ENCODE measurements at places on chromosomes 4 and X.

- DNase-seq: no peak
Observed at GRCh38 chrX:15856222-15856587, 1.6 kb upstream of the AP1S2 start.

GRCh38 chr4:150152766-150153165 lies 74.5 kb downstream of the DCLK2 start:
- DNase-seq: no peak

- no peak for DNase-seq
Observed at GRCh38 chrX:10831716-10832502, 211.5 kb upstream of the MID1 start.

DNA sequence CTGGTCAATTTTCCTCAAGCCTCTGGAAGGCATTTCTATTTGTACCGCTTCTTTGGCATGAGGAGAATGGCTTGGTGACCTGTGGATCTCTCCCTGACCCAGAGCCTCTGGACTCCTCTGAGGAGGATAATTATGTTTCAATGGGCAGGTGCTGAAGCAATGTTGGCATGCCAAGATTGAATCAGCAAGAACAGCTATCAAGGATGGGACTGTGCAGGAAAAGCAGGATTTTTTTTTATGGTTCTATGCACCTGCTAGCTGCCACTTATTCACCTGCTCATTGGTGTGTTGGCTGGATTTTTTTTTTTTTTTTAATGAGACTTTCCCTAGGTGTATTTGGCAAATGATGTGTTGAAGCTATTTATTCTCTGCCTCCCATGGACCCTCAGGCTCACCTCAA lies 821.2 kb downstream of the RPA4 start:
- no peak for DNase-seq

DNA sequence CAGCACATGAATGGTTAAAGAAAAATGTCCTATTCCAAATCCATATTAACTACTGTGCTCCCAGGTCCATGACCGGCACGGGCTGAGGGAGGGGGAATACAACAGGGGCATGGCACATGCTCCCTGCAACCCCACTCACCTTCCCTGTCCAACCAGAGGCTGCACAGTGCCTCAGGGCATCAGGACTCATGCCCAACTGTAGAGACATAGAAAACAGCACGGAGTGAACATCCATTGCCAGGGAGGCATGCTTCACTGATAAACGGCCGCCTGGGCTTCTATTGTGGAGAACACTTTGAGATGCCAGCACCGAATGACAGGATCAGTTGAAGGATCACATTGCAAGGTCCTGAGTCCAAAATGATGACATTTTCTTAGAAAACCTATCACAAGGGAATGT lies 140.6 kb downstream of the STK32B start:
- DNase-seq: no peak

DNA sequence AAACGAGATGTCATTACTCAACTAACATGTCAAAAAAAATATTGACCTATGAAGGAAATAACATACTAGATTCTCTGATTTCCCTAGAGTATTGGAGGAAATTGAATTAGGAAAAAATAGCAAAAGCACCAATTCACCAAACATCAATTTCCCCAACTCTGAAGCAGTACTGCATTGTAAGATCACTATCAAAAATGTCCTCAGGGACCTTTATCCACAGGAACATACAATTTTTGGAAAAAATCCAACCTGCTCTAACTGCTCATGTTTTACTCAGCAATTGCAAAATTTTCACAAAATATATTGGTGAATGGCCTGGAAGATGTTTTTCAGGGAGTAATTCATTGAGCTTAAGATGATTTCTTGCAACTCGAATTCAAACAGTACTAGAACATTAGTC lies 239.0 kb upstream of the GIMD1 start:
- DNase-seq: no peak

- no peak for DNase-seq
Observed at GRCh38 chr4:27921231-27921630, 1060.6 kb downstream of the STIM2 start.

DNA sequence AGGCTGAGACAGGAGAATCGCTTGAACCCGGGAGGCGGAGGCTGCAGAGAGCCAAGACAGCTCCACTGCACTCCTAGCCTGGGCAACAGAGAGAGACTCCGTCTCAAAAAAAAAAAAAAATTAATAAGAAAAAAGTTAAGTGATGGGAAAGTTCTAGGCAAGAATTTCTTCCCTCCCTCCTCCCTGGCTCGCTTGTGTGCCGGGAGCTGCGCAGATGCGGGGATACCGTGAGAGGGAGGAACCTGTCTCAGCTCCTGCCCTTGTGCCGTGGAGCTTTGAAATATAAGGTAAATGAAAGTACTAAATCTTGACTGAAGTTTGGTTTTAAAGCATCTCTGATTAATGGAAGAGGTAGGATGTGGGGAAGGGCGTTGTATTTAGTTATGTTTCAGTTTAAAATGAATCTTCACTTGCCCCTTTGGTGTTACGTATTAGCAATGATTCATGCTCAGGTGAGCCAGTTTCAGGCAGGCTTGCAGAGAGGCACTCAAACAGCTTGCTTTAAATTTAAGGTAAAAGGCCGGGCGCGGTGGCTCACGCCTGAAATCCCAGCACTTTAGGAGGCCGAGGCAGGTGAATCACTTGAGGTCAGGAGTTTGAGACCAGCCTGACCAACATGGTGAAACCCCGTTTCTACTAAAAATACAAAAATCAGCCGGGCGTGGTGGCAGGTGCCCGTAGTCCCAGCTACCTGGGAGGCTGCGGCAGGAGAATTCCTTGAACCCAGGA lies 1.4 kb upstream of the UFSP2 start:
- no peak for DNase-seq

DNA sequence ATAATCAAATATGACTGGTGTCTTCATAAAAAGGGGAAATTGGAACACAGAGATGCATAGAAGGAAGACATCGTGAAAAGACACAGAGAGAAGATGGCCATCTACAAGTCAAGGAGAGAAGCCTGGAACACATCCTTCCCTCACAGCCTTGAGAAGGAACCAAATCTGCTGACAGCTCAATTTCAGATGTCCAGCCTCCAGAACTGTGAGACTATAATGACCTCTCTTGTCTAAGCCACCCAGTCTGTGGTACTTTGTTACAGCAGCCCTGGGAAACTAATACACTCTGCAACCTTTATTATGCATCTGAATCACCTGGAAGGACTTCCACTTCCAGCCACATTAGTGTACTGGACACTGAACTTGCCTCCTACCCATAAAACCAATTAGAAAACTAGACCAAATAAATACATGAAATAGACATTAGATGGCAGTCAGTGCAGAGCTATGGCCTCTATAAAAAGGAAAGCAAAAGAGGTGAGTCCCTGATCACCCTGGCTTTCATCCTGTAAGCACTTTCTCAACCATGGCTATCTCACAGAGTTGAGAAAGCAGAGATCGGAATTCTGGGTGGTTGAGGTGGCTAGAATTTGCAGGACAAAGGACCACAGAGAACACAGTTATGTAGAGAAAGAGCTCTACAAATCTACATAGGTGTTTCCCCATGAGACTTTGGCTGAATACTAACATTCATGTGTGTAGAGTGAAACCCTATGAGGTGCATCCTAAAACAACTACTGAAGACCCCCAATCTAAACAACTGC lies 25.7 kb downstream of the GAB3 start:
- DNase-seq: no peak

- no peak for DNase-seq
Observed at GRCh38 chr4:30821859-30822612, 101.9 kb downstream of the PCDH7 start.

DNA sequence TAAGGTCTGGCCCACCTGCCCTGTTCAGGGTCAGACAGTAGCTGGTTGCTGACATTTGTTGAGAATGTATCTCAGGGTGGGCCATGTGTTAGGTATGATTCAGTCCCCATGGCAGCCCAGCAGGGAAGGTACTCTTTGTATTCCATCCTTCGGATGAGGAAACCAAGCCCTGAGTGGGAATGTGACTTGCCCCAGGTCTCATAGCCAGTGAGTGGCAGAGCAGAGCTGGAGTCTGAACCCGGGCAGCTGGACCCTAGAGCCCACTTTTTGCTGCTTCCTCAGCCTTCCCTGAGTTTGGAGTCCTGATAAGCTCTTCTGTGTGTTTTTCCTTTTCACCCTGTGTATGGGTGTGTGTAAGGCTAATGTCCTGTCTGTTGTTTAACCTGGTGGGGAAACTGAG lies 21.6 kb upstream of the UBA1 start:
- DNase-seq: no peak

Data from activated B cell treated with CpG ODN at 0.5 μM for 24 hours (primary cell).